Mesenchymal stem cell (in vitro differentiated cells and primary cell): ENCODE measurements at places on chromosomes 7 and 10.
A peak's percentile ranks its signal among the peaks of the same experiment; 100 is the strongest.

- DNase-seq: no peak
Measured at GRCh38 chr10:22017283-22018020, 13.9 kb upstream of the DNAJC1 start.

- no peak for DNase-seq
Measured at GRCh38 chr7:26891400-26892350, 27.3 kb upstream of the SKAP2 start.

DNA sequence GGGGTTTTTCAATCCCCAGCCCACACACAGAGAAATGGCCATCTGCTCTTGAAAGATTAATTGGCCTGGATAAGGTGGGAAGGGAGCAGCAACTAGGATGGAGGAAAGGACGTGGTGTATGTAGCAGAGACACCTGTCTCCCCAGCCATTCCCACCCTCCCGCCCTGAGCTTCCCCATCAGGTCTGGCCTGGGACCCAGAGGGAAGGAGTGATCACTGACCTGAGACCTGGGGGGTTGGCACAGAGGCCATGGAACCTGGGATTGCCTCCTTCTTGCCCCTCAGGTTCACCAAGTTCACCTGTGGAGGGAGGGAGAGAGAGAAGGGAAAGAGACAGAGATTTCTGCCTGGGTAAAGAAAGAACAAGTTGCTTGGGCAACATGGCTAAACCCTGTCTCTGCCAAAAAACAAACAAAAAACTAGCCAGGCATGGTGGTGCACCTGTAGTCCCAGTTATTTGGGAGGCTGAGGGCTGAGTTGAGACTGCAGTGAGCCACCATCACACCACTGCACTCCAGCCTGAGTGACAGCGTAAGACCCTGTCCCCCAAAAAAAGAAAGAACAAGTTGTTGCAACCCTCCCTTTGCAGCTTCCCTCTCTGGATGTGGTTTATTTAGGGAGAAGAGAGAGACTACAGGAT is 11.3 kb upstream of the TRPV6 start:
- DNase-seq: no peak

- no peak for DNase-seq
Measured at GRCh38 chr10:93305122-93305521, 177.0 kb downstream of the MYOF start.

DNA sequence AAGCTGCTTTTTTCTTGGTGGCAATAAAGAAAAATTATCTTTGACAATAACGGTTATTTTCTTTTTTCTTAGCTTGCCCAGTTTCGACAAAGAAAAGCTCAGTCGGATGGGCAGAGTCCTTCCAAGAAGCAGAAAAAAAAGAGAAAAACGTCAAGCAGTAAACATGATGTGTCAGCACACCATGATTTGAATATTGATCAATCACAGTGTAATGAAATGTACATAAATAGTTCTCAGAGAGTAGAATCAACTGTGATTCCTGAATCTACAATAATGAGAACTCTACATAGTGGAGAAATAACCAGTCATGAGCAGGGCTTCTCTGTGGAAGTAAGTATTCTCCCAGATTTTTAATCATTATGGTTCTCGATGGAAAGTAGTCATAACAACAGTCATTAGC is 33.0 kb downstream of the AKAP9 start:
- no peak for DNase-seq

- peak; percentile 84 for DNase-seq
Measured at GRCh38 chr7:23570592-23571200, 26.5 kb upstream of the CCDC126 start.

- DNase-seq: no peak
Measured at GRCh38 chr10:69107176-69107490, 16.8 kb upstream of the VPS26A start.

GRCh38 chr10:398954-399353 is 263.7 kb downstream of the ZMYND11 start:
- no peak for DNase-seq

- no peak for DNase-seq
Measured at GRCh38 chr7:159023206-159023605, 121.5 kb downstream of the VIPR2 start.

GRCh38 chr10:572696-573095 is 116.8 kb downstream of the DIP2C start:
- no peak for DNase-seq

DNA sequence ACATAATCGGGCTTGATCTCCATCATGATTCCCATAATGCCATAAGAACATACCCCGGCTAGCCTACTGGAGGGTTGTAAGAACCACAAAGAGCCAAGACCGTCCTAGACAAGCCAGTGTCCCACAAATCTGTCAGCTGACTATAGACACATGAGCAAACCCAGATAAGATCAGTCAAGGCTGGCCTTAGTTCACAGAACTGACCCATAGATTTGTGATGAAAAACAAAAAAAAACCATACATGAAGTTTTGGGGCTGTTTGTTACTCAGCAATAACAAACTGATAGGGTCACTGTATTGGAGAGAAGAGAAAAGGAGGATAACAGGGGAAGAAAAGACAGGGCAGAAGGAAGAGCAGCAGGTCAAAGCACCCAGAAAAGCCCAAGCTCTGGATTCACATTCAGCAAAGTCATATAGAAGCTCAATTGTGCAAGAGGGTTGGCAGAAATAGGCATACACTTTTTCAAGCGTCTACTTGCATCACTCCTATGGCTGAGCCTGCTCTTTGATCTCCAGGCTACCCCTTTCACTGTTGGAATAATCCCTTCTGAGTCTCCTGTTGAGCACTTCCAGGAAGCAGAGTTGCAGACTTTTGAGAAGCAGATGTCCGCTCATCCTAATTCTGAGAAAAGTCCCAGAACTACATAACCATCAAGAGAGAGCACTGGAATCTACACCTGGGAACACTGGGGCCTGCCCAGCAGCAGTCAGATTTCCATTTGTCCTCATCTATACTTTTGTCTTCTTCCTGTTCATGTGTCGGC is 122.0 kb upstream of the HABP2 start:
- DNase-seq: no peak

- no peak for DNase-seq
Measured at GRCh38 chr7:6205971-6206660, 66.3 kb downstream of the CYTH3 start.

DNA sequence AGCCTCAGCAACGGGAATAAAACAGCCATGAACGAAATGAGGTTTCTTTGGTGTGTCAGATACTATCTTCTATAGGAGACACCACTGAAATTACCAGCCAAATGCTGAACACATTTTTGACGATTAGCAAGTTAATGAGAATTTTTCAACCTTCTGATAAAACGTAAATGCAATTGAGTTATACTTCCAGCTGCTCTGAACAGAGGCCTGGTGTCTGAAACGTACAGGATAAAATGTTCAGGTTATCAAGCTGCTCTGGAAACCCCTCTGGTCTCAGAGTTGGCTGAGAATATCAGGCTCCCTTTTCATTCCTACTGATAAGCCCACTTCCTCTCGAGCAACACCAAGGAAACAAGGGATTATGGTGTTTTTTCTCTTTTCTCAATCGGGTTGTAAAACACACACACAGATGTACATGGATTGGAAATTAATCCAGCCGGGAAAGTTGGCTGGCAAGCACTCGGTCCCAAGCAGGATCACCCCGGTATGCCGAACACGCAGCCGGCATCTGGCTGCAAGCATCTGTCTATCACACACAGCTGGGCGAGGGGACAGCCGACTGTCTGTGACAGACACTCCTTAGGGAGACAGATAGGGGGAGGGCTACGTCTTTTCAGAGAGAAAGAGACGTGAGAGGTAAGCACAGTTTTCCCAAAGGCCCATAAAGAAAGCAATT is 171.8 kb downstream of the PRKAG2 start:
- DNase-seq: no peak

DNA sequence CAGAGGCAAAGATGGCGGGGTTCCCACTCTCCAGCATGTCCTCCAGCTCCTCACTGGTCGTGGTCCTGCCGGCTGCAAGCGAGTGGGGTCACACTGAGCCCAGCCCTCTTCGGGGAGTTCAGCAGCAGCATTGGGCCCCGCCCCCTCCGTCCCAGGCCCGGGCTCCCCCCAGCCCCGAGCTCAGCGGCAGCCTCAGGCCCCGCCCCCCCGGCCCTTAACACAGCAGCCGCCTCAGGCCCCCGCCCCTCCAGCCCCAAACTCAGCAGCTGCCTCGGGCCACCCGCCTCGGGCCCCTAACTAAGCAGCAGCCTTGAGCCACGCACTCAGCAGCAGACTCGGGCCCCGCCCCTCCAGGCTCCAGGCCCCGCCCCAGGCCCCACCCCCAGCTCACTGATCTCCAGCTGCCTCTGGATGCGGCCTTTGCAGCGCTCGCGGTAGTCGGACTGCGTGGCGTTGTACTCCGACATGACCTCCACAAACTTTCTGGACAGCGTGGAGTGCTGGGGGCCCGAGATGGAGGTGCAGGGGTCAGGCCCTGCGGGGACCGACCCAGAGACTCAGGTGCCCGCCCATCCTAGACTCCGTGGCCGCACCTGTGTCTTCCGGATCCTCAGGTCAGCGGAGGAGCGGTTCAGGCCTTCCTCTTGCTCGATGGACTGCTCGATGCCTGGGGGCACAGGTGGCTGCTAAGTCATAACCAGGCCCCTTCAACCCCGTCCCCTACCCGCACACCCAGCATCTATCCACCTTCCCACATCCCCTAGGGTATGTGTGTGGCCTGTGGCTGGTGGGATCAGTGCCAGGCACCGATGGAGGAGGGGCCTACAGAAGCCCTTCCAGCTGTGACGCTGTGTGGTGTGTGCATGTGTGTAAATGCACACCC is 15.5 kb downstream of the STX1A start:
- peak; percentile 50 for DNase-seq

GRCh38 chr7:95859429-95859828 is 87.1 kb downstream of the DYNC1I1 start:
- peak; percentile 70 for DNase-seq

DNA sequence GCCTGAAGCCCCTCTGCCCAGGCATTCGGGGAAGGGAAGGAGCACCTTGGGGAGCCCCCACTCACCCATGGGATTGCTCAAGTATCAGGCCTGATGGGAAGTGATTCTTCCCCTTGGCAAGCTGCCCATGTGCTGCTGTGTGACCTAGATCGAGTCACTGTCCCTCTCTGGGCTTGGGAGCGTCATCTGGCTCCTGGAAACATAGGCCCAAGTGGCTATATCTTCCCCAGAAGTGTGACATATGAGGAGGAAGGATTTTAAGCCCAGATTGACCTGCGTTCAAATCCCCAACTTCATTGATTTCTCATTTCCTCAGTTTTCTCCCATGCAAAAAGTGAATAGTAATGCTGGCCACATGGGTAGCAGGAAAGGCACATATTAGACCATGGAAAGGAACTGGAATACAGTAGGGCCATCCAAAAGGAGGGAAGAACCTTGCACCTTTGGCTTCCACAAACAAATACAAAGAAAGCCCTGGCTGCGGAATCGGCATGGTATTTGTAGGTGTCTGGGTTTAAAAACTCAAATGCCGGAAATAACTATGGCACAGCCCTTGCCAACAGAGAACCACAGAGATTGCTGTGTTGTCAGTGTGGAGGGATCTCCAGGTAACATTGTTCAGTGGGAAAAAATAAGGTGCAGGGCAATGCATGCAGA is 169.5 kb upstream of the ZMIZ1 start:
- no peak for DNase-seq

- peak; percentile 2 for DNase-seq
Measured at GRCh38 chr10:49431426-49431825, 35.5 kb upstream of the DRGX start.

DNA sequence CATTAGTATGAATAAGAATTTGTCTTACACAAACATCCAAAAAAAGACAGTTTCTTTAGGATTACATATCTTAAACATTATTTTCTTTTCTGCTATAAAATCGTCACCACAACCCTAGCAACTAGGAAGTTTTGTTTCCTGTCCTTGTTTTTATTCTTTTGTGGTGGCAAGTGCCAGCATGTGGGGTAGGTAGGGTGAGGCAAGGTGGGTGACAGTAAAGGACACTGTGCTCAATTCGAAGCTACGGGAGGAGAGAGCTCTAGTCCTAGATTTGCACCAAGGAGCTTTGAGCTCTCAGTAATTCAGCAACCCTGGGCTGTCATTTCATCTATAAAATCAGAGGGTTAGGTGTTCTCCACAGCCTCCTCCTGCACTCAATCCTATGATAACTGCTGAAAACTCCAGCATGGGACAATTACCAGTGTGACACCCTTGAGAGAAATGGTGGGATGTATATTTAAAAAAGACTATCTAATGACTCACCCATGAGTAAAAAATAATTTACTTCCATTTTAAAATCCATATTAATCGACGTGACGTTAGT is 187.1 kb downstream of the FAM107B start:
- DNase-seq: no peak

DNA sequence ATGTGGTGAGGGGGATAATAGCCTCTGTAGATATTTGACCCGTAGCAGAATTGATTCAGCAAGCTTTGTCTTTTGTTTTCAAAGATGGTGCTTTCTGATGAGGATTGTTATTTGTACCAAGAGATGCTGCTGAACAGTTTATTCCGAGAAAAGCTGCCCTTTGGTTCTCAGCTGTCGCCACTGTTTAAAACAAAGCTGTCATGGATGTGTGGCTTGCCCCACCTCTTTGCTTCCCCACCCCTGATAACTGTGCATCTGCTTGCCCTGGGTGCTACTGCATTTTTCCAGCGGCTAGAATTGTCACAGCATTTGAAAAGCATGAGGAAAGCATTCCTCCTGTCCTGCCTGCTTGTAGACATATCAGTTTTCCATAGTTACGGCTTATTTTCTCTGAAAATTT is 226.9 kb upstream of the CSTF2T start:
- no peak for DNase-seq

DNA sequence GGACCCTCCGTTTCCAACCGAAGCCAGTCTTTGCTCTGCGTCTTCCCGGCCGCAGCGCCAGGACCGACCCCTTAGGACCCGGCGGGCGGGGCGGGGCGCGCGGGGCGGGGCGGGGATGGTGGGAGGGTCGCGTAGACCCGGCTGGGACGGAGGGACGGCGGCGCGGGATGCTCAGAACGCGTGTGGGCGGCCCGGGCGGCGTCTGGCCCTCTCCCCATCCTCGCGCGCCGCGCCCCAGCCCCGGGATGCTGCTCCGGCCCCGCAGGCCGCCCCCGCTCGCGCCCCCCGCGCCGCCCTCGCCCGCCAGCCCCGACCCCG is at the start of gene UTF1:
TSS of gene UTF1 (plus strand) at position 174 of the 318 bp plus-strand sequence. CDS start at position 246, 72 bp downstream.
- no peak for DNase-seq

GRCh38 chr10:3747984-3748383 is 37.0 kb downstream of the KLF6 start:
- no peak for DNase-seq

DNA sequence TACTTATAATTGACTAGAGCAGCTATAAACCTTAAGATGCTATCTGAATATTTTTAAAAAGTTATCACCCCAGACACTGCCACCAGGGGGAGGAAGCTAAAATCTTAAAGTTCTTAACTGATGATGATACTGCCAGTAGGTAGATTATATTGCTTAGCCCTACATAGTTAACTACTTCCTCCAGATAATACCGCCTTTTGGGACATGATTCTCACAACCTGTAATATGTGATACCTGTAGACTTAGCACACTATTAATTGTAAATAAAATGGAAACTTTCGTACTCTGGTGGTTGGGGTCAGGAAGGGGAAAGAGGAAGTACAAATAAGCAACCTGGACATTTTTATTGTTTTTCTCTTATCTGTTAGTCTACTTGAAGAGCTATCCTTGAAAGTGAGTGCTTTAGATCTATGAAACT is 268.9 kb downstream of the ADK start:
- DNase-seq: peak; percentile 20

DNA sequence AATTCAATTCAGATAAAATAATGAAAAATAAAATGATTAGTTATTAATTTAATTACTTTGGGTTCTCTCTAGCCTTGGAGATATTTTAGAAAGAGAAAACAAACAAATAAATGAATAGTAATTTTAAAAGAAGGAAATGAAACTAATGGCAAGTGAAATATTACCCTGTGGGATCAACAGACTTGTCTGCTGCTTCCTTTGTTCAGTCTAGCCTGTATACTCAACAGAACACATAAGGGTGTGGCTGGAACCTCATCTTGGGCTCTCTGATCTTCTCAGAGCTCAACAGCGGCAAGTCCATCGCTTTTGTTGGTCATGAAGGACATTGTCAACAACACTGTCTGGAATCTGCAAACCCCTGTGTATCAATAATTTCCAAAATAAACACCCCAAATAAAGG is 904.9 kb downstream of the IPMK start:
- no peak for DNase-seq
